A549 treated with Hydrocortisone at 1 μM for 4 hours (cell line): ENCODE measurements at places on chromosomes 1 and 21. TPM values are rescaled to one million over a fixed set of nuclear protein-coding genes. Genes with fewer than 3 reads are reported as not detected.

RCSD1 gene
- 0.06 to 0.21 TPM (median 0.06 TPM) in 3 of 5 replicates, not detected in the others for total RNA-seq

POU3F1 gene
- 0.07 TPM in 1 of 5 replicates, not detected in the others for total RNA-seq

DNAJC11 gene
- 31.0 to 38.5 TPM (median 32.6 TPM) in 5 replicates for total RNA-seq

SMPDL3B gene
- total RNA-seq = 1.3 to 1.6 TPM (median 1.4 TPM) in 5 replicates

SERTAD4 gene
- 0.40 to 0.86 TPM (median 0.53 TPM) in 5 replicates for total RNA-seq

ETV3L gene
- not detected in 5 replicates for total RNA-seq

VWA5B1 gene
- not detected in 5 replicates for total RNA-seq

PLA2G2C gene
- not detected in 5 replicates for total RNA-seq

RYR2 gene
- total RNA-seq = 0.01 to 0.18 TPM (median 0.05 TPM) in 5 replicates

MLLT11 gene
- 12.6 to 16.9 TPM (median 15.3 TPM) in 5 replicates for total RNA-seq

OR2L2 gene
- not detected in 5 replicates for total RNA-seq

OR2AK2 gene
- total RNA-seq = not detected in 5 replicates

LHX4 gene
- 0.28 to 0.45 TPM (median 0.41 TPM) in 5 replicates for total RNA-seq

NIBAN1 gene
- 0.81 to 1.2 TPM (median 0.85 TPM) in 5 replicates for total RNA-seq

LMOD1 gene
- total RNA-seq = not detected in 5 replicates
